ENCODE measurements at places on chromosomes 1 and 21.
A peak's percentile ranks its signal among the peaks of the same experiment; 100 is the strongest.

DNA sequence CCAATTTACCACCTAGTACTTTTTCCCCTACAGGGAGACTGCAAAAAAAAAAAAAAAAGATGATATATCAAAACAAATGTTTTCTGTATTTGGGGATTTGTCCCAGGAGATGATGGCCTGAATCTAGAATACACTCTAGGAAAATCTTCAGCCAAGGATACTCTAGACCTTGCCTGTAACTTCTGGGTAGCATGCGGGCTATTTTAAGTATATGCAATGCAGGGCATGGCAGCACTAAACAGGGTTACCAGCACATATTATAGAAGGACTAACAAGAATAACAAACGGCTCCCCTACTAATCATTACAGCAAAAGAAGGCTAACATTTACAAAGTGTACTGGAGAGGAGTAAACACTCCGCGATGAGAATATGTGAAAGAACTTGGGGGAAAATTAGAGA lies 109.6 kb downstream of the GPATCH2 start:
- no peak for DNase-seq

GRCh38 chr1:109392788-109393616 lies 4.7 kb downstream of the SORT1 start:
- no peak for DNase-seq

GRCh38 chr1:93739472-93739871 lies 57.8 kb upstream of the BCAR3 start:
- no peak for DNase-seq

DNA sequence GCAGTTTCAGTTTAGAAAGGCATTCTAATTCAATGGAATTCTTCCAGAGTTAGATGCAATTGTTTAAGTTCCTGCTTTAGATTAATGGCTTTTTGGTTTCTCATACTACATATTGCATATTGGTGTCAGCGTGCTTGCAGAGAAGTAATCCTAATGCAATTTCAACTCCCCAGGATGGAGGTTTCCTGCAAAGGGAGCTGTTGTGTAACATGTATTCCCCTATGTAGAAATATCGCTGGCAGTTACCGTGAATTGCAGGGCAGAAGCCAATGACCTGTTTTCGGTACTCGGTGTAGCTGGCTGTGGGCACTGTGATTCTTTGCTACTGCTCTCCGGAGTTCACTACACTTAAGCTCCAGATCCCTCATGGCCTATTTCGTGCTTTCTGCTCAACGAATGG lies 256.1 kb upstream of the PTBP2 start:
- DNase-seq, result no peak

DNA sequence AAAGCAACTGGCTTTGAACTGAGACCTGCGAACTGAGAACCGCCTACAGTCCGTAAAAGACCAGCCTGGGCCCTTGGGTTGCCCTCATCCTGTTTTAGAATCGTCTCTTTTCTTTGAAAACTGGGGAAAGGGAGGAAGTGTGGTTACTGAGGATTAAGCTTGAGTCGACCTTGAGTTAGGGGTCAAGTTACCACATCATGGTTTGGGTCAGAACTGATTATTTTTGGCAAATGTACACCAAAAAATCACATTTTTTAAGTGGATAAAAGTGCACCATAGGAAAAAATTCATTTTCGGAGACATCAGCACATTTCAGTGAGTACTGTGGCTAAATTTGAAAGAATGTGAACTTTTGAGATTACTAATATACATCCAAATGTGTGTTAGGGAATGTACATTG lies 76.9 kb upstream of the KAZN start:
- no peak for DNase-seq

DNA sequence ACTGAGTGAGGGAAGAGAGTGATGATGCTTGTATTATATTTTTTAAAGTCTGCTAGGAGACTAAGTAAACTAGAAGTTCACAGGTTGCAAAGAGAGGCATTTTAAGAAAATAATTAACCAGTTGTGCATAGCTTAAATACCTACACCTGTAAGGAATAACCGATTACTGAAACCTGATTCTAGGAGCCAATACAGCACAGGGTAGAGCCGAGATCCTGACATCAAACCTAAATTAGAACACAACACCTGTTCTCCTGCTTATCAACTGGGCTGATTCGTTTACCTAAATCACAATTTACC lies 54.8 kb downstream of the EPRS1 start:
- DNase-seq, result no peak

- DNase-seq, result peak; percentile 8
Measured at GRCh38 chr1:30274173-30274970, 449.0 kb downstream of the MATN1 start.

DNA sequence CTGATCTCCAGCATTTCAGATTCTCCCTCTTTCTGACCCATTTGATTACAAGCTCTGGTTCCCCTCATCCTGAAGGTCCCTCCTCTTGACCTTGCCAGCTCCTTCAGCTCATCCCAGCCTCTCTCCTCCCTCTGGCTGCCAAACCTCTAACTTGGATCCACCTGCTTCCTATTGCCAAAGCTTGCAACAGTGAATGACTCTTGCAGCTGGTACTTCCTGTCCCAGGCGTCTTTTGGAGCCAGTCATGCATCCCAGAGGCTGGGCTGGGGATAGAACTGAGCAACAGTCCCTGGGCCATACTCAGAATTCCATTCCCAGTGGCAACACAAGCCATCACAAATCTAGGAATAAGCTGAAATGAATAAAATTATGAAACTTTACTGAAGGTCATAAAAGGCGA lies 27.7 kb upstream of the SPOCD1 start:
- no peak for DNase-seq

- DNase-seq, result no peak
Measured at GRCh38 chr1:231401478-231401877, 20.6 kb downstream of the EGLN1 start.

- no peak for DNase-seq
Measured at GRCh38 chr1:230130172-230130944, 63.3 kb downstream of the GALNT2 start.

DNA sequence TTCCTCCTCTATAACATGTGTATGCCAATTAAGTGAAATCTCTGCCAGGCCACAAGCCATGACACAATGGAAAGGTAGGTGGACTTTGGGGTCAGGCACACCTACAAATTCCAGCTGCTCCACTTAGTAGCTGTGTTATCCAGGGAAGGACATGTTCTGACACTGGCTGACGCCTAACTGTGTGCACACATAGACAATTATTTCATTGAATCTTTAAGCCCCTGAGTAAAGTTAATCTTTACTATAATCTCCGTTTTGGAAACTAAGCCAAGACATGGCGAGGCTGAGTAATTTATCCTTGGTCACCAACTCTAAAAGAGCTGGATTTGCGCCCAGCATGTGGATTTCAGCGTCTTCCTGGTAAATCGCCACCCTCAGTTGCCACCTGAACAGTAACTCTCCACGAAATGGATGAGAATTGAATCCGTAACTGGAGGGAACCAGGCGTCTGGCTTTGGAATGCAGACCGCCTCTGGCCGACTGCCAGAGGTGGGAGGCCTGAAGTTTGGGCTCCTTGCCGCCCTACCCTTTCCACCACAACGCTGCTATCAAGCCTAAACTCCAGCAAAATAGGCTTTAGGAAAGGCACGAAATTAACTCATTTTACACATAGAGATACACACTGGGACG lies 888 bp upstream of the SNRPE start:
- no peak for DNase-seq

DNA sequence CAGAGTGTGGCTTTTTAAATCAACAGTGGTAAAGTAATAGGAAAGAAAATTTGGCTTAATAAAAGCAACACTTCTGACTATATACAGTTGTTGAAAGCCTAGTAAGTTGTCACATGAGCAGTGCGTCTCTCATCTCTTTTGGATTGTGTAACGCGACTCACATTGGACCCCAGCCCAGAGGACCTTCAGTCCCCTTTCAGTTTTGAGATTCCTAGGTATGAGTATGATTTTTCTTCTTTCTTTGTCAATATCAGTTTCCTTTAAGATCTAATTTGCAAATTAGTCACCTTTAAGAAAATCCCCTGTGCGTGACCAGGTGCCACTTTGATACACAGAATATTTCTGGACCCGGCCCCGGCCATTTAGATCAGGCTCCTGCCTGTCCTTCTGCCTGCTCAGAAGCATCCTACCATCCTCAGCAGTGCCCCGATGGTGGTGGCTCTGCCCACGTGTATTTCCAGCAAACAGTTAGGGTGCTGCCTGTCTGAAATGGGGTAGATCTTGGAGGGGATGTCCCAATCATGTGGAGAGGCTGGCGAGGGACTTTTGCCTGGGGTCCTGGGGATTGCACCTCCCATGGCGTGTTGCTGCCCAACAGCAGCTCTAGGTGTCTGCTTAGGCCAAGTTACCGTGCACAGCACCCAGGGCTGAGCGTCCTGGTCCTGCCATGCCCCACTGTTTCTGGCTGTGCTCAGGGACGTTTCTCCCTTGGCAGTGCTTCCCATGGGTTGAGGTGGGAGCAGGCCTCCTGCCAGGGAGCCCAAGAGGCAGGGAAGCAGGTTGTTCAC lies 21.1 kb downstream of the SNAP47 start:
- DNase-seq, result no peak

GRCh38 chr1:159861218-159861617 lies 1.2 kb downstream of the VSIG8 start:
- no peak for DNase-seq

DNA sequence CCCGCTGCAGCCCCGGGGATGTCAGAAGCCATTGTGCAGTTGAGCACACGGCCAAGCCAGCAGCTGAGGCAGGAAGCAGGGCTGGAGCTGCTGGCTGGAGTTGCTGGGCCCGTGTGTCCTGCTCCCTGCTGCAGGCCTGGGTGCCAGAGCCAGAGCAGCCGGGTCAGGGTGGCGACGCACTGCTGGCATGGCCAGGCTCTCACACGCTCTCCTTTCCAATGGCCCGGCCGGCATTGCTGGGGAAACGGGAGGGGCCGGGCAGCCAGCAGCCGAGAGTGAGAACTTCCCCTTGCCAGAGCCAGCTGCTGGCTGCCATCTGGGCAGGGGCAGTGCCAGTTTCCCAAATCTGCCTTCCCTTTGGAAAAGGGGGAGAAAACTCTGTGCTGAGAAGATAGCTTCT lies 82.4 kb upstream of the PROX1 start:
- DNase-seq, result no peak

DNA sequence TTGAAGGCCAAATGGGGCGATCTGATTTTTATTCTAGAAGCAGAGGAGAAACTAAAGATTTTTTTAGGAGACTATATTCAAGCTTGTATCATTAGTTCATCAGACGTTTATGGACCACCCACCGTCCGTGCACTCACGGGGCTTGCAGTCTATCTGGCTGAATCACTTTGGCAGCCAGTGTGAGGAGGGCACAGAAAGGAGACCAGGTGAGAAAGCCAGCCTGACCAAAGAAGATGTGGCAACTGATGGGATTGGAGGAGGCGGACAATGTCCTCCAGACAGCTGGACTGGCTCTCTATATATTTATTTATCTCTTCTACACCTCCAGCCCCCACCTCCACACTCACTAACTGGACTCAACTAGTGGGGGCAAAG lies 822 bp upstream of the ELOVL1 start:
- no peak for DNase-seq

DNA sequence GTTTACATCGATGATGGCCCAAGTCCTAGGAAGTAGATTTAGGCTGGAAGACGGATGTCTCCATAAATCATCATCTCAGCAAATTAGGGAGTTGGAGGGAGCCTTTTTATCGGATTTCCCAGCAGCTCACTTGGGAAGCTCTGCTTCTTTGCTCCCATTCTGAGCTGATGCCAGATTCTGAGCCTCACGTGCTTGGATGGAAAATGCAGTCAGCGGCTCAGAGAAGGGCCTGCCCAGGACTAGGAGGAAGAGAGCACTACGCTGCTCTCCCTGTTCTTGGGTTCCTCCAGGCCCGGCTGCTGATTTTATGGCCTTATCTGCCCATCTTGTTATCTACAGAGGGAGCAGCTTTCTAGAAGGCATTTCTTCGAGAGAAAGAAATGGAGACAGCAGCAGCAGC lies 42.0 kb downstream of the UBIAD1 start:
- no peak for DNase-seq

GRCh38 chr21:43905726-43906455 lies 40.9 kb downstream of the AGPAT3 start:
- DNase-seq, result no peak

GRCh38 chr1:229086686-229087085 lies 184.2 kb upstream of the RAB4A start:
- DNase-seq, result no peak

GRCh38 chr1:162398999-162399580 lies 12.8 kb downstream of the SH2D1B start:
- no peak for DNase-seq

DNA sequence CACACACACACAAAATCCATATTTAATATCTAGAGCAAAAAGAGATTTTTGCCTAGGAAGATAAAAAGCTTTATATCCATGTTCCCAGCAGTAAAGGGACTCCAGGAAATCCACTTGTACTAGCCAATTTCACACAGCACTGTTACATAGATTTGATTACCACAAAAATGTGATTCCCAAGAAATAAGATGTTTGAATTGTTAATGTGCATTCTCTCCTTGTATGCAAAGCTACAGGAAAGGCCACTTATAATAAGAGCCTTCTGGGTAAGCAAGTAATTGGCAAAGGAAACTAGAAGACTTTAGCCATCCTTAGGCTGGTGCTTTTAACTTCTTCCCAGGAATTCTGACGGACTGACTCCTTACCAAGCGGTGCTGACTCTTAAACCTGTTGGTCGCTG lies 89.3 kb downstream of the LBR start:
- no peak for DNase-seq

- DNase-seq, result no peak
Measured at GRCh38 chr1:53618500-53619366, 120.2 kb downstream of the GLIS1 start.

DNA sequence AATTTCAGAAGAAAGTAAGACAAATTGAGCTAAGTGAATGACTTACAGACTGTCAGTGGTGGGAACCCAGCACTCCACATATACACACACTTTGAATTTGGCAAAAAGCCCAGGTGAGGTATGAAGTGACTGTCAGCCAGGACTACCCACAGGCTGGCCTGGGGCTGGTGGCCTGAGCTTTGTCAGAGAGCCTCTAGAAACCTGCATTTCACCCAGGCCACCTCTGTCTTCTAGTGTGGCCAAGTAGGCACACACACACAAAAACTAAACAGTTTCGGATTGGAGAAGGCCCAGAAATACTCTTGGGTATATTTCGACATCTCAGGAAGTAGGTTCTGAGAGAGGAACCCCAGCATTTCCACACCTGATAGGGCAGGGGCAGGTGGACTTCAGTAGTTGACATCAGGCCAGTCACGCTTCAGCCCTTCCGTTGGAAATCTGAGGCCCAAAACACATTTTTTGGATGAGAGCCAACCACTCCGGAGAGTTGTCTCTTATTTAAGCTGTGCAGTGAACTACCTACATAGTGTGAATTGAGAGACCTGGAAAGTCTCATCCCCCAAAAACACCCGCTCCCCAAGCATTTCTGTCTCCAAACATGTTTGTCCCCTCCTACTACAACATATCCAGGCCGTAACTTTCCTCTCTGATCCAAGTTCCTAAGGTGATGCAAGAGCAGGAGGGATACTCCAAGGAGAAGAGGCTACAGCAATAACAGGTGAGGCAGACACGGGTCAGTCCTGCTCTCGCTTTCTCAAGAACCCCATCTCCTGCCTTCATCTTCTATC lies 167.2 kb upstream of the PROX1 start:
- no peak for DNase-seq

GRCh38 chr1:20834780-20835179 lies 47.7 kb upstream of the HP1BP3 start:
- no peak for DNase-seq

- peak; percentile 52 for DNase-seq
Measured at GRCh38 chr1:59332983-59333382, 36.1 kb downstream of the FGGY start.

All from activated CD4-positive, alpha-beta memory T cell treated with anti-CD3 and anti-CD28 coated beads, Interleukin-2, amount 10 ng/mL, durations not matched to agents 7 days and 5 days (primary cell).